Activated CD8-positive, alpha-beta T cell treated with anti-CD3 and anti-CD28 coated beads, Interleukin-2, amount 10 ng/mL, durations not matched to agents 7 days and 5 days (primary cell): ENCODE measurements at places on chromosomes 12 and 14. TPM values are rescaled to one million over a fixed set of nuclear protein-coding genes. Genes with fewer than 3 reads are reported as not detected.

- peaks cover 75% of the 10 kb centered on the region for H3K36me3 ChIP-seq
- H3K4me3 ChIP-seq = no peak overlapping the region
- no peaks in the 10 kb centered on the region for H3K27me3 ChIP-seq
- peaks cover 9% of the 10 kb centered on the region for H3K4me1 ChIP-seq
- no peak overlapping the region for H3K27ac ChIP-seq
- no peak for DNase-seq
Observed at GRCh38 chr12:132675757-132676432, 11.2 kb downstream of the POLE start.

GRCh38 chr12:117904051-117904450 lies 64.7 kb downstream of the KSR2 start:
- no peaks in the 10 kb centered on the region for H3K4me1 ChIP-seq
- H3K27ac ChIP-seq = no peak overlapping the region
- H3K36me3 ChIP-seq = no peaks in the 10 kb centered on the region
- no peak overlapping the region for H3K4me3 ChIP-seq
- H3K27me3 ChIP-seq = peaks cover 2% of the 10 kb centered on the region
- no peak for DNase-seq

CD163L1 gene
- not detected for total RNA-seq

CERS5 gene
- total RNA-seq = 38.7 TPM

GRCh38 chr14:69865701-69866365 lies 13.4 kb upstream of the SMOC1 start:
- H3K36me3 ChIP-seq = no peaks in the 10 kb centered on the region
- peaks cover 21% of the 10 kb centered on the region for H3K27me3 ChIP-seq
- no peak overlapping the region for H3K4me3 ChIP-seq
- H3K4me1 ChIP-seq = no peaks in the 10 kb centered on the region

DNA sequence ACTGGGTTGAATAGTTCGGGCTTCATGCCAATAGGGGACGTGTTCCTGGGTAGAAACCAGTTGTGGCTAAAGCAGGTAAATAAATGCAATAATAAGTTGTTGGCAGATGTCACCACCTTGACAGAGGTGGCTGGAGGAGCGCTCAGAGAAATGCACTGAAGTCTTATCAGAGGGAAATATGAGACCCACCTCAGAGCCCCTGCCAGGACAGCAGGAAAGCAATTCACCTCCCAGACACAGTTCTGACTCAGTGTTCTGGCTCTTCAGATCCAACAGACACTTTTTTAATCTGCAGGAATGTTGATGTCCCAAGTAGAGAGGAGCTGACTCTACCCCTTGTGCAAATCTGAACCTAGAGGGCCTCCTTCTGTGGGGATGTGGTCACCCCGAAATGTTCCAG lies 687.1 kb upstream of the FBXO33 start:
- DNase-seq = no peak
- no peak overlapping the region for H3K4me3 ChIP-seq
- no peak overlapping the region for H3K27ac ChIP-seq
- no peaks in the 10 kb centered on the region for H3K36me3 ChIP-seq

DNA sequence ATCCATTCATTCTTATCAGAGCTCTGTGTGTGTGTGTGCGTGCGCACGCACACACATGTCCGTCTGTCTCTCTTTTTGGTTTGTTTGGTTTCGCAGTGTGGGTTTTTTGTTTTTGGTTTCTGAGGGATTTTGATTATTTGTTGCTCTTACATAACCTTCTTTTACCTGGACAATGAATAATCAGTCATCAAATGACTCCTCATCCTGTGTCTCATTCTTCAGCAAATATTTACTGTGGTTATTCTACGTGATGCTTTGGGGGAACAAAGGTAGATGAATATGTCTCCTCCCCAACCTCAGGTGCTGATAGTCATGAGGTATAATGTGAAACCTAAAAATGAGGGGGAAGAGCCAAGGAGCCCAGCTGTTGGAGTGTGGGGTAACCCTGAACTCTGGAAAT lies 92.4 kb downstream of the SAMD4A start:
- no peaks in the 10 kb centered on the region for H3K36me3 ChIP-seq
- H3K27me3 ChIP-seq = peaks cover 33% of the 10 kb centered on the region
- no peak overlapping the region for H3K27ac ChIP-seq
- H3K4me1 ChIP-seq = peaks cover 2% of the 10 kb centered on the region

PLA2G1B gene
- total RNA-seq = not detected

GRCh38 chr12:96033549-96034389 lies 1.6 kb downstream of the LTA4H start:
- H3K4me1 ChIP-seq = peaks cover 4% of the 10 kb centered on the region
- H3K36me3 ChIP-seq = peaks cover 1% of the 10 kb centered on the region
- no peak overlapping the region for H3K4me3 ChIP-seq

DNA sequence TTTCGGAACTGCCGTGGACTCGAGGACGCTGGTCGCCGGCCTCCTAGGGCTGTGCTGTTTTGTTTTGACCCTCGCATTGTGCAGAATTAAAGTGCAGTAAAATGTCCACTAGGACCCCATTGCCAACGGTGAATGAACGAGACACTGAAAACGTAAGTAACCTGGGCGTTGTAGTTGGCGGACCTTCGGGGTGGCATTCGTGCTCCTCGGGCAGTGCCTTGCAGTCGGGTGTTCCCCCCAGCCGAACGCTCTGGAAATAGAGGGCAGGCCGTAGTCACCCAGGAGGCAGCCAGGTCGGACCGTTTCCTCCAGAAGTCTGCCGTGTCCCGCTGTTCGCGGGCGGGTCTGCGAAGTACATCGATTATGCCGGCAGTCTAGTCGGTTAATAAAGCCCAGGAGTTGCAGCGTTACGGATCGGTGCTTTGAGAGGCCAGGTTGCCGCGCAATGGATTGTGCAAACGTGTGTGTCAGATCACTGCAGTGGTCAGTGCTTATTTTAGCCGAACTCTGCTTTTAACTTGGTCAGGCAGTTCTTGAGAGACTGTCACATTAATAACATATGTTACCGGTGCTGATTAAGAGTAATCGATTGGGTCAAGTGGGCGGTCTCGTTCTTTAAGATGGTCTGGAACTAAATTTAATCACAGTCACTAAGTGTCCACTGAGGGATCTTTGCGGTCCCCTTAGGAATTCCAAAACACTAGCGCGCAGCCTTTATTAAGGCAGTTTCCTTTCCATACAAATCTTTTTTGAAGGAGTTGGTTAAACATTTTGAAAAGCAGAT lies 906 bp downstream of the MARK3 start:
- H3K27me3 ChIP-seq = peaks cover 4% of the 10 kb centered on the region
- peak; percentile 55 for DNase-seq
- peaks cover 16% of the 10 kb centered on the region for H3K36me3 ChIP-seq
- H3K27ac ChIP-seq = peak overlapping the region; percentile 97
- H3K4me1 ChIP-seq = peaks cover 41% of the 10 kb centered on the region

GRCh38 chr12:5500331-5500659 lies 68.4 kb downstream of the NTF3 start:
- no peak overlapping the region for H3K4me3 ChIP-seq
- no peaks in the 10 kb centered on the region for H3K36me3 ChIP-seq
- H3K4me1 ChIP-seq = no peaks in the 10 kb centered on the region
- DNase-seq = no peak

GRCh38 chr12:64900540-64900939 lies 76.1 kb downstream of the TBC1D30 start:
- H3K27ac ChIP-seq = no peak overlapping the region
- no peaks in the 10 kb centered on the region for H3K4me1 ChIP-seq
- H3K36me3 ChIP-seq = no peaks in the 10 kb centered on the region
- H3K4me3 ChIP-seq = no peak overlapping the region

- DNase-seq = no peak
- no peaks in the 10 kb centered on the region for H3K4me1 ChIP-seq
- H3K4me3 ChIP-seq = no peak overlapping the region
- H3K27me3 ChIP-seq = no peaks in the 10 kb centered on the region
Observed at GRCh38 chr14:92973798-92974372, 50.9 kb downstream of the CHGA start.

CD4 gene
- 1.6 TPM for total RNA-seq

SAMD15 gene
- total RNA-seq = 0.40 TPM

GRCh38 chr12:91778938-91779400 lies 366.7 kb downstream of the BTG1 start:
- peak overlapping the region; percentile 81 for H3K27ac ChIP-seq
- H3K36me3 ChIP-seq = no peaks in the 10 kb centered on the region
- H3K27me3 ChIP-seq = no peaks in the 10 kb centered on the region
- DNase-seq = peak; percentile 49
- peaks cover 17% of the 10 kb centered on the region for H3K4me1 ChIP-seq

GRCh38 chr12:130527239-130527638 lies 188.9 kb downstream of the RIMBP2 start:
- H3K27me3 ChIP-seq = no peaks in the 10 kb centered on the region
- no peak overlapping the region for H3K4me3 ChIP-seq
- no peak for DNase-seq
- no peaks in the 10 kb centered on the region for H3K36me3 ChIP-seq
- no peak overlapping the region for H3K27ac ChIP-seq

PRPH gene
- not detected for total RNA-seq

- DNase-seq = no peak
- H3K36me3 ChIP-seq = no peaks in the 10 kb centered on the region
- H3K27me3 ChIP-seq = no peaks in the 10 kb centered on the region
- no peaks in the 10 kb centered on the region for H3K4me1 ChIP-seq
Observed at GRCh38 chr14:78345131-78345744, 175.1 kb downstream of the NRXN3 start.

CKB gene
- 2.2 TPM for total RNA-seq

- no peaks in the 10 kb centered on the region for H3K36me3 ChIP-seq
- no peaks in the 10 kb centered on the region for H3K27me3 ChIP-seq
- no peak overlapping the region for H3K27ac ChIP-seq
- no peak for DNase-seq
- H3K4me1 ChIP-seq = no peaks in the 10 kb centered on the region
Observed at GRCh38 chr12:2118481-2119255, 65.9 kb downstream of the CACNA1C start.

GRCh38 chr14:58972233-58973017 lies 216.0 kb upstream of the DAAM1 start:
- no peaks in the 10 kb centered on the region for H3K4me1 ChIP-seq
- H3K36me3 ChIP-seq = no peaks in the 10 kb centered on the region
- no peak for DNase-seq
- H3K4me3 ChIP-seq = no peak overlapping the region
- H3K27me3 ChIP-seq = peaks cover 3% of the 10 kb centered on the region

DNA sequence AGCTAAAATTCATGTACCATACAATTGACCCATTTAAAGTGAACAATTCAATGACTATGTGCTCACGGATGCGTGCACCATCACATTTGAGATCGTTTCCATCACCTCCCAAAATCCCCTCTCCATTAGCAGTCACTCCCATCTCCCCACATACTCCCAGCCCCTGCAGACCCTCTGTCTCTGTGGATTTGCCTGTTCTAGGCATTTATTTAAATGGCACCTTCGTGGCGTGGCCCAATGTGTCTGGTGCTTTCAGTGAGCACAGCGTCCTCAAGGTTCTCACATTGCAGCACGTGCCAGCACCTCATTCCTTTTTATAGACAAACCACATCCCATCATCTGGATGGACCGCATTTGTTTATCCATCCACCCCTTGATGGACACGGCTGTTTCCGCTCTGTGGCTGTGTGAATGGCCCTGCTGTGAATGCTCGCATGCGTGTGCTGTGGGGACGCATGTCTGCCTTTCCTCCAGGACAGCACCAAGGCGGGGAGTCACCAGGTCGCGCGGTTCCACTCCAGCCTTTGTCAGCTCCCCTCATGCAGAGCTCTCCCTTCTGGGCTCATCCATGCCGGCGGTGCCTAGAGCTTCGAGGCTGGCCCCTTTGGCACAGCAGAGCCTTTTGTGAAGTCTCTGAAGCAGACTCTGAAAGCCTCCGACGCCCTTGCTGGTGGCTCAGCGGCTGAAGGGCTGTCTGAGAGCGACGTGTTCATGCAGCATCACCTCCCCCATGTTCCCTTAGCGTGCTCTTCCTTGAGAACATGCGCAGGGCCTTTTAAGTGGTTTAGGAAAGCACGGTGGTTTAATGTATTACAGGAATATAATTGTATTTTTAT lies 184.4 kb downstream of the KIF26A start:
- no peaks in the 10 kb centered on the region for H3K4me1 ChIP-seq
- no peaks in the 10 kb centered on the region for H3K27me3 ChIP-seq
- no peaks in the 10 kb centered on the region for H3K36me3 ChIP-seq
- DNase-seq = no peak

DNA sequence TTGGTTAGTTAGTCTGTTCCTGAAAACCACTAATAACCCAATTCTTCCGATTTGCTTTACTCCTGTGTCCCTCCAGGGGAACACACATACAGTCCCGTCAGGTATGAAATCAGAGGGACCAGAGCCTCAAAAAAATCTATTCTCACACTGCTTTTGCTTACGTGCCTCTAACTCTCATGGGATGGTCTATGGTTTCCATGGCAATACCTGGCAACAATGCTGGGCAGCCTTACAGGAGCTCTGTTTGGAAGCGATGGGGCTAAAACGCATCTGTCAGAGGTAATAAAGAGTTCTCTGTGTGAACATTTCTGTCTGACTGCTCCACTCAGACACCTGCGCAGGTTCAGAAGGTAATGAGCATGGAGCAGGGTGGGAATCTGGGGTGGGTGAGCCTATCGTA lies 376.2 kb downstream of the GXYLT1 start:
- H3K36me3 ChIP-seq = no peaks in the 10 kb centered on the region
- H3K27me3 ChIP-seq = no peaks in the 10 kb centered on the region
- H3K27ac ChIP-seq = no peak overlapping the region
- no peak overlapping the region for H3K4me3 ChIP-seq
- no peak for DNase-seq

GRCh38 chr12:25975179-25975578 lies 16.7 kb downstream of the RASSF8 start:
- DNase-seq = no peak
- peaks cover 15% of the 10 kb centered on the region for H3K27me3 ChIP-seq
- no peaks in the 10 kb centered on the region for H3K36me3 ChIP-seq
- no peaks in the 10 kb centered on the region for H3K4me1 ChIP-seq
- no peak overlapping the region for H3K4me3 ChIP-seq

- peaks cover 12% of the 10 kb centered on the region for H3K27me3 ChIP-seq
- H3K4me3 ChIP-seq = no peak overlapping the region
- no peaks in the 10 kb centered on the region for H3K36me3 ChIP-seq
- DNase-seq = peak; percentile 75
- H3K27ac ChIP-seq = no peak overlapping the region
- H3K4me1 ChIP-seq = peaks cover 3% of the 10 kb centered on the region
Observed at GRCh38 chr14:69818758-69819191, 21.7 kb upstream of the SLC10A1 start.

- H3K27me3 ChIP-seq = peaks cover 7% of the 10 kb centered on the region
- H3K36me3 ChIP-seq = no peaks in the 10 kb centered on the region
- H3K4me1 ChIP-seq = no peaks in the 10 kb centered on the region
- H3K4me3 ChIP-seq = no peak overlapping the region
- H3K27ac ChIP-seq = no peak overlapping the region
Observed at GRCh38 chr14:76446921-76447320, 71.0 kb downstream of the ESRRB start.

GRCh38 chr12:94845110-94845509 lies 158.4 kb downstream of the NDUFA12 start:
- H3K4me3 ChIP-seq = no peak overlapping the region
- no peak overlapping the region for H3K27ac ChIP-seq
- DNase-seq = no peak
- peaks cover 23% of the 10 kb centered on the region for H3K27me3 ChIP-seq

KCNK13 gene
- total RNA-seq = 0.11 TPM

GRCh38 chr14:71586131-71586897 lies 345.9 kb upstream of the RGS6 start:
- no peak overlapping the region for H3K4me3 ChIP-seq
- peaks cover 19% of the 10 kb centered on the region for H3K36me3 ChIP-seq
- no peak for DNase-seq

GRCh38 chr12:2016862-2017545 lies 12.7 kb upstream of the DCP1B start:
- DNase-seq = no peak
- H3K4me3 ChIP-seq = no peak overlapping the region
- H3K4me1 ChIP-seq = no peaks in the 10 kb centered on the region
- peaks cover 20% of the 10 kb centered on the region for H3K27me3 ChIP-seq
- no peaks in the 10 kb centered on the region for H3K36me3 ChIP-seq

DEGS2 gene
- total RNA-seq = 0.05 TPM
